Left kidney (tissue), 8 donors: ENCODE measurements at places on chromosomes 7 and 10. TPM values are rescaled to one million over a fixed set of nuclear protein-coding genes. Genes with fewer than 3 reads are reported as not detected.

Gene PRSS37
- 0.73 TPM for polyA plus RNA-seq

Gene PNLIP
- polyA plus RNA-seq = not detected

DNA sequence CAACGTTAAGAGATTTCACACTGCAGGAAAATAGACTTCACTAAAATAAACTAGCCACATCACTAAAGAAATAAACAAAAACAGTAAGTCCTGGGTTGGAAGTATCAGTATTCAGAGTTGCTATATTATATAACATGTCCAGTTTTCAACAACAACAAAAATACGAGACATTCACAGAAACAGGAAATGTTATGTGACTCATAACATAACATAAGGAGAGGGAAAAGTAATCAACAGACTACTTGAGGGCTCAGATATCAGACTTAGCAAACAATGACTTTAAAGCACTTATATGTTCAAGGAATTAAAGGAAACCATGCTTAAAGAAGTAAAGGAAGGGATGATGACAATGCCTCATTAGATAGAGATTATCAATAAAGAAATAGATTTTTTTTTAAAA lies 73.5 kb upstream of the MKLN1 start:
- no peak for DNase-seq

GRCh38 chr10:125003146-125003900 lies 61.4 kb downstream of the ZRANB1 start:
- DNase-seq = no peak

DNA sequence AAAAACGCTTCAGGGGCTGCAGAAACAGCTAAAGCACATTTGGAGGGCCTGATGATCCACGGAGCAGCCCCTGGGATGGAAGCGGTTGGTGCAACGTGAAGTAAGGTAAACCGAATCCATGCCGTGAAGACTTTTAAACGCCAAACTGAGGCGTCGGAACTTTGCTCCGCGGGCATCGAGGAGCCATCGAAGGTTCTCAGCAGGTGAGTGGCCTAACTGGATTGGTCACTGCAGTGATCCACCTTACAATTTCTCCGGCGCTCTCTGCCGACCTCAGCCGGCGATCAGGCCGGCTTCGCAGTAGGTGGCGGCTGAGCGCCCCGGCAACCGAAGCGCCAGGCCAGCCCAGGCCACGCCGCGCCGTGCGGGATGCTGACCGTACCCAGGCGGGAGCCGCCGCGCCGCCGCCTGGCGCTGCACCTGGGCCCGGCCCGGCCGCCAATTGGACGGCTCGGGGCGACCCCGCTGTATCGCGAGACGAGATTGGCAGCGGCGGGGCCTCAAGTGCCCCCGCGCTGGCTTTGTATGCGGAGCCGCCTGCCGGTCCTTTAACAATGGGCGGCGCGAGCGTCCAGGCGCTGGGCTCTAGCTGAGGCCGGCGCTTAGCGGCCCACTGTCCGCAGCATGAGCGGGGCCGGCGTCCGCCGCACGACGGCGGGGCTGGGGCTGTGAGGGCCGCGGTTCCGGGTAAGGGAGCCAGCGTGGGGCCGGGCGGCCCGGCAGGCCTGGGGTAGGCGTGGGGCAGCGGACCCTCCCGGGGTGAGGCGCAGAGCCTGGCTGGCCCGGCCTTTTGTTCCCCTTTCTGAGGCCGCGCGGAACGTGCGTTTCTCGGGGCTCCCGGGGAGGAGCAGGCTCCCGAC lies at the start of gene CCNJ:
Gene CCNJ, plus strand, starts transcription at position 551 of the 860 bp plus-strand sequence. CDS start 811 bp downstream, outside the sequence.
- DNase-seq = peak; percentile 89

DNA sequence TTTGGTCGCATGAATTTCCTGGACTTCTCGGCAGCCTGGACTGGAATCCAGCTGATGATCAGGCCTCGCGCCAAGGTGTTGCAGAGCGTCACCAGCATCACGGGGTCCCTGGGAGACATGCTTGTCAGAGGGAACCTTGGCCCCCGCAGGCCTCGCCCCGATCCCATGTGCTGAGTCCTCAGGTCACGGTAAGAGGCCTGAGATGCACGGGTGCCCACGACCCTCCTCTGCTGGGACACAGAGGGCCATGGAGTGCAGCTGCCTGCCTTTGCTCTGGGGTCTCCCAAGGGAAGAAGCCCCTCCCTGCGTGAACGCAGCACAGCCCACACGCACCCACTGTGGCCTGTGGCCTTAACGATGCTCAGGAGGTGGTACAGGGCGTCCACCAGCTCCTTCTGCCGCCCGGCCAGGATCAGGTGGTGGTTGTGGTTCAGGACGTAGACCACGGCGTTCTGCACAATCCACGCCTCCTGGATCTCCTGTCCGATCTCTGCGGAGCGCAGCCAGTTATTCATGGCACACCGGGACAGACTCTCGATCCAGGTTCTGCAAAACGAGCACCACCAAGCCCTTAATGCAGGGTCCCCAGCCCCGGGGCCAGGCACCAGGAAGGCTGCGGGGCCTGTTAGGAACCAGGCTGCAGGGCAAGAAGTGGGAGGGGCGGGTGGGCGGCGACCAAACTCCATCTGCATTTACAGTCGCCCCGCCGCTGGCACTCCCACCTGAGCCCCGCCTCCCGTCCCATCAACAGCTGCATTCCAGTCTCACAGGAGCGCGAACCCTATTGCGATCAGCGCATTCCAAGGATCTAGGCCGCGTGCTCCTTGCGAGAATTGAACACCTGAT lies 29.4 kb downstream of the CFAP46 start:
- DNase-seq = peak; percentile 72

- DNase-seq = no peak
Observed at GRCh38 chr10:32338262-32338661, 8.7 kb downstream of the EPC1 start.
